ENCODE measurements at places on chromosomes 12 and 14. TPM values are rescaled to one million over a fixed set of nuclear protein-coding genes. Genes with fewer than 3 reads are reported as not detected.
A peak's percentile ranks its signal among the peaks of the same experiment; 100 is the strongest.

The TTC7B gene
- 18.5 TPM for total RNA-seq

The SLC5A8 gene
- 0.11 TPM for total RNA-seq

The RPL10L gene
- not detected for total RNA-seq

The GPX2 gene
- total RNA-seq = not detected

The NDUFB1 gene
- total RNA-seq = 867 TPM

The RTL1 gene
- not detected for total RNA-seq

The PTMS gene
- total RNA-seq = 361 TPM

The CLECL1 gene
- not detected for total RNA-seq

DNA sequence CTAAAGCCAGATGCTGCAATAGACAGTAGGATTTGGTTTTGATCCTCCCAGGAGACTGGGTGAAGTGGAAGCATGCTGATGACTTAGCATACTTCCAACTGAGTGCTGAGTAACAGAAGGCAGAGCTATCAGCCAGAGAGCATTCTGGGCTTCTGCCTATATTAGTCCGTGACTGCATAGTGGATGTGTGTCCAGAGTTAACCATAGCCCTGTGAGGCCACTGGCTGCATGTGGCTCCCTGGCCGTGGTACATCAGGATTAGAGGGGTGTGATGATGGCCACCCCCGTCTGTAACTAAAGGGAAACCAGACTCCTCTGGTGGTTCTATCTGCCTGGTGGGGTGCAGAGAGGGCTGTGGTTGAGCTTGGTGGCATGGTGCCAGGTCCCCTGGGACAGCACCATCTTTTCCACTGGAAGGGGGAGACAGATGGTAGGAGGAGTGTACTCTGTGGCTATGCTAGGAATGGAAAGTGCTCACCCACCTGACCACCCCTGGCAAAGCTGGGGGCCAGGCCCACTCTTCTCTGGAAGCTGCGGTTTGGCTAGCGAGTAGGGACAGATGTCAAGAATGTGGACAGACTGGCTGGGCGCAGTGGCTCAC, 27.4 kb downstream of the ABCD4 start:
- no peaks in the 10 kb centered on the region for H3K27me3 ChIP-seq
- DNase-seq = no peak
- no peaks in the 10 kb centered on the region for H3K36me3 ChIP-seq

DNA sequence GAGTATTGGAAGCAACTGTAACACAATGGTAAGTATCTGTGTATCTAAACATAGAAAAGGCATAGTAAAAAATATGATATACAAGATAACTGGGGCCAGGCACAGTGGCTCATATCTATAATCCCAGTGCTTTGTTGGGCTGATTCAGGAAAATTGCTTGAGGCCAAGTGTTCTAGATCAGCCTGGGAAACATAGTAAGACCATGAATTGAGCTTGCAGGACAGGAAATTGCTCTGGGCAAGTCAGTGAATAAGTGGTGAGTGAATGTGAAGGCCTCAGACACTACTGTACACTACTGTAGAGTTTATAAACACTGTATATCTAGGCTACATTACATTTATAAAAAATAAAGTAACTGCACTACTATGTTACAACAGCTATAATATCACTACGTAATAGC, 75.2 kb downstream of the GPR135 start:
- H3K27me3 ChIP-seq = no peaks in the 10 kb centered on the region
- no peak overlapping the region for H3K4me3 ChIP-seq
- no peak for DNase-seq
- H3K36me3 ChIP-seq = no peaks in the 10 kb centered on the region
- H3K4me1 ChIP-seq = no peaks in the 10 kb centered on the region
- H3K27ac ChIP-seq = no peak overlapping the region

GRCh38 chr12:55515696-55516095, 23.5 kb downstream of the OR6C68 start:
- no peak overlapping the region for H3K27ac ChIP-seq
- H3K4me1 ChIP-seq = no peaks in the 10 kb centered on the region
- DNase-seq = no peak

GRCh38 chr14:61927060-61927459, 164.8 kb downstream of the SNAPC1 start:
- peaks cover 2% of the 10 kb centered on the region for H3K4me1 ChIP-seq
- H3K36me3 ChIP-seq = no peaks in the 10 kb centered on the region
- DNase-seq = no peak
- no peak overlapping the region for H3K4me3 ChIP-seq
- H3K27me3 ChIP-seq = no peaks in the 10 kb centered on the region
- H3K27ac ChIP-seq = no peak overlapping the region

DNA sequence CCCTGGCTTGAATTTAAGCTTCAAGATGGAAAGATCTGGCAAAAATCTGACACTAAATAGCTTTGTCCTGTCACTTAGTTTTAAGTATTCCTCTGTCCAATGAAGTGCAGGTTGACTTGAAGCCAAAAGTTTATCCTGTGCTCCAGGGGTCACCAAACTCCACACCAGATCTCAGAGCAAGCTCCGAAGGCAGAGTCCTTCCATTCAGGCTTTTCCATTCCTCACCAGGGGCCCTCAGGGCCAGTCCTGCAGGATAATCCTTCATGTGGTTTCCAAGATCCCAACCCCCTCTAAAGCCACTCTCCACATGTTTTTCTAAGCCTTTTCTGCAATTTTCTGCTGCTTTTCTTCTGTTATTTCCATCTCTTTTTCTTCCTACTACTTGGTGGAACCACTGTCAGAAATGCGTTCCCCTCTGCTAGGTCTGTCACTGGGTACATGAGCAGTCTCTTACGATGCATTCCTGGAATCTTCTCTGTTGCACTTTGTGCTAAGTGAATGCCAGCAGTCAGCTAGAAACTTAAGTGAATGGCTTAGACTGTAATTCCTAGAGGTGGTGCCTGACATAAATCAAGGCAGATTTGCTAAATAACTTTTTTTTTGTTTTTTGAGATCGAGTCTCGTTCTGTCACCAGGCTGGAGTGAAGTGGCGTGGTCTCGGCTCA, 251.4 kb downstream of the MSRB3 start:
- no peaks in the 10 kb centered on the region for H3K27me3 ChIP-seq
- no peak overlapping the region for H3K27ac ChIP-seq
- no peak for DNase-seq
- H3K4me3 ChIP-seq = no peak overlapping the region
- H3K4me1 ChIP-seq = no peaks in the 10 kb centered on the region

DNA sequence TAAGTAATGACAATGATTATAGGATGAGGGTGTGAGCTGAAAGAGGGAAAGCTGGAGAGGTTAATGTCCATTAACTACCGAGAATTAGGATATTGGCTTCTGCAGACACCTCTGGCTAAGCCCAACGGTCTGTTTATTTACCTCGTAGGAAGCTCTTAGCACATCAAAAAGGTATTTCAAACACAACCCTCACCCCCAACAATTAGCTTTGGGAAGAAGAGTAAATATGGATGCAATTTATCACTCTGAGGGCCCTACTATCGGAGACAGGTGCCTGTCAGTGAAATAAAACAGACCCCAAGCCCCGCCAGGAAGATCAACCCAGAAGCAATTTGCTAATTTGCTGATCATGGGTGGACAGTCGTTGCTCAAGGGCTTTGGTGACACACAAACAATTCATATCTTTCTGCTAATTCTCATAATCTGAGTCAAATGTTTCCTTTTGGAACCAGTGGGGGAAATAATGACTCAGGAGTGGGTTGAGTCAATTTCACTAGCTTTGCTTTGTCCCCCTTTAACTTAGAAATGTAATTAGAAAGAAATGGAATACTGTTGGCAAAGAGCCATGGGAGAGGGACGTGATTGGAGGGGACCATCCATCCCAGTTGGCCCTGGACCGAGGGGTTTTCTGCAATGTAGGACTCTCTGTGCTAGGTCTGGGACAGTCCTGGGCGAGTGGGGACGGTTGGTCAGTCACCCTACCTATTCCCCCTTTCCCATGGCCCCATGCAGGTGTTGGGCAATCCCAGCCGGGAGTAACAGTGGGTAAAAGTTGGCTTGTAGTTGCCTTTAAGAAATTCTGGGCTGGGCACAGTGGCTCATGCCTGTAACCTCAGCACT, 99.1 kb upstream of the MED13L start:
- H3K27me3 ChIP-seq = no peaks in the 10 kb centered on the region
- no peak overlapping the region for H3K4me3 ChIP-seq
- no peaks in the 10 kb centered on the region for H3K36me3 ChIP-seq
- no peak for DNase-seq
- peak overlapping the region; percentile 26 for H3K27ac ChIP-seq

DNA sequence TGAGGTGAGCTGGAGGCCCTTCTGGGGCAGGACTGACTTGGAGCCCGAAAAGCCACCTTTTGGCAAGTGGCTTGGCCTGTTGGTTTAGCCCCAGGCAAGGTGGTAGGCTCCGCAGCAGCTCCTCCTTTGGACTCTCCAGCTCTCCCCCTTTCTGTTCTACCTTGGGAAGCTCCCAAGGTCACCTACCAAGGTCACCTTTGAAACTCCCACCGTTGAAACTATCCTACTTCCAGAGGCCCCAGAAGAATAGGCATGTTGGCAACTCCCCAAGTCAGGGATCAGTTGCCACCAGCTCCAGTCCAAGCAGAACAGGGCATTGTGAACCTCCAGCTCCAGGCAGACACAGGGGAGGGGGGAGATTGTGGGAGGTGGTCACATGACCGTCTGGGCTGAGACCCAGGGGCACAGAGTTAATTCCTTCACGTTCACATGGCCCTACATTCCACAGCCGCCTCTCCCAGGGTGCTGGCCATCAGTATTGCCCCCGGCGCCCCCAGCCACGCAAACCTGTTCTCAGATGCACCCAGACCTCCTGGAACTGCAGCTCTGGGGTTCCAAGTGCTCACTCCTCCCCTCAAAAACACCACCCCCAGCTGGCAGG, 14.4 kb downstream of the IRF2BPL start:
- no peak overlapping the region for H3K27ac ChIP-seq
- H3K27me3 ChIP-seq = no peaks in the 10 kb centered on the region
- H3K36me3 ChIP-seq = no peaks in the 10 kb centered on the region
- DNase-seq = no peak
- no peak overlapping the region for H3K4me3 ChIP-seq

- no peak for DNase-seq
- peaks cover 6% of the 10 kb centered on the region for H3K4me1 ChIP-seq
Measured at GRCh38 chr14:101705733-101706508, 55.6 kb upstream of the PPP2R5C start.

- H3K4me1 ChIP-seq = no peaks in the 10 kb centered on the region
- H3K4me3 ChIP-seq = no peak overlapping the region
- H3K27me3 ChIP-seq = no peaks in the 10 kb centered on the region
- no peak for DNase-seq
- no peak overlapping the region for H3K27ac ChIP-seq
- no peaks in the 10 kb centered on the region for H3K36me3 ChIP-seq
Measured at GRCh38 chr12:38890102-38890855, 15.1 kb downstream of the CPNE8 start.

DNA sequence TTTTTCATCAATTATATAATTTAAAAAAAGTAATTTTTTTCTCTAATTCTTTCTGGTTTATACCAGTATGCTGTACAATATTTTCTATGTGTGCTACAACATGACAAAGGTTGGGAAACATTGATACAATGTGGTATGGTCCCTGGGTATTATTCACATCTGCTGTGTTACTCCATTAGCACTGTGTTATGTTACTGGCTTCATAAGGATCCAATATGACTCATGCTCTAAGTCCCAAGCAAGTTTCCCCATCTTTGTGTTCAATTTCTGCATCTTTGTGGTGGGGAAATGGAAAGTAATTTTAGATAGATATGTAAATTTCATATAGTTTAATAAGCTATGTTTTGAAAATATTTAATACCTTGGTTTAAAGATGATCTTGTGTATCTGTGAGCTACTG, 35.8 kb downstream of the FBXO33 start:
- H3K36me3 ChIP-seq = peaks cover 19% of the 10 kb centered on the region
- no peaks in the 10 kb centered on the region for H3K27me3 ChIP-seq
- no peak overlapping the region for H3K27ac ChIP-seq
- no peak overlapping the region for H3K4me3 ChIP-seq
- H3K4me1 ChIP-seq = no peaks in the 10 kb centered on the region

- no peak overlapping the region for H3K27ac ChIP-seq
- H3K4me1 ChIP-seq = no peaks in the 10 kb centered on the region
- no peak for DNase-seq
- no peaks in the 10 kb centered on the region for H3K27me3 ChIP-seq
Measured at GRCh38 chr14:105929327-105930081, 403.1 kb downstream of the TMEM121 start.

- no peak overlapping the region for H3K4me3 ChIP-seq
- H3K36me3 ChIP-seq = no peaks in the 10 kb centered on the region
- H3K4me1 ChIP-seq = no peaks in the 10 kb centered on the region
- no peak for DNase-seq
- H3K27me3 ChIP-seq = no peaks in the 10 kb centered on the region
Measured at GRCh38 chr12:64122154-64122553, 99.9 kb downstream of the KICS2 start.

DNA sequence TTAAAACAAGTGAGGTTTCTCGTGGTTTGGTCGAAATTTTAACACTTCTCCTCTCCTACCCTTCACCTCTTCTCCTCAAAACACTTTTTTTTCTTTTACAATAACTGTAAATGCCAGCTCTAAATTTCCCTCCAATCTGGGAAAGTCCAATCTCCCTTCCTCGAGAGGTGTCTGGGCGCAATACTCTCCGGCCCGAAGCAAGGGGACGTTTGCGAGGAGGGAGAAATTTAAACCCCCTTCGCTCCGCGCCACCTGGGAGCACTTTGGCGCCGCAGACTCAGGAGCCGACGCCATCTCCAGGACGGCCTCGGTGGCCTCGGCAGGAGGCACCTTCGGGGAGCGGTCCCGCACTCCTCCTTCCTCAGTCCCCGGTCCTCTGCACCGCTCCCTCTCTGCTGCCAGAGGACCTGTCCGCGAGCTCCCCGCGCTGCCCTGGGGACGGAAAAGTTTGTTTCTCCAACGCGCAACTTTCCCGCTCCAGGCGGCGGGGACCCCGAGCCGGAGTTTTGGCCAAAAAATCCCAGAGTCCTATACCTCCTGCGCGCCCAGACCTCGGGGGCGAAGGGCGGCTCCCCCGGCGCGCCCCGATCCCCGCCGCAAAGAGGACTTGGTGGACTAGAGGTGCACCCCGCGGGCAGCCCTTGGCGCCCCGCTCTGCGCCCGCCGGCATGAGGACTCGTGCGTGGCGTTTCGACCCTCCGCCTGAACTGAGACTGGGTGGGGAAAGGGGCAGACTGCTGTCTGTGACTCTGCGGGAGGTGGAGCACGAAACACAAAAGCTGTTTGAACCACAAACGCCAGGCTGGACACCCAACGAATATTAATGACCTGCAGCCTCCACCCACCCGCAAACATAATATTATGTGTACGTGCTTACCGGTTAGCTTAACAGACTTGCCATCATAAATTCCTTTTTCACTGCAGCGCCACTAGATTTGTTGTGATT, 95.2 kb upstream of the HMGA2 start:
- H3K4me3 ChIP-seq = no peak overlapping the region
- DNase-seq = no peak
- no peaks in the 10 kb centered on the region for H3K4me1 ChIP-seq
- H3K36me3 ChIP-seq = no peaks in the 10 kb centered on the region
- H3K27me3 ChIP-seq = peaks cover 5% of the 10 kb centered on the region
- no peak overlapping the region for H3K27ac ChIP-seq

DNA sequence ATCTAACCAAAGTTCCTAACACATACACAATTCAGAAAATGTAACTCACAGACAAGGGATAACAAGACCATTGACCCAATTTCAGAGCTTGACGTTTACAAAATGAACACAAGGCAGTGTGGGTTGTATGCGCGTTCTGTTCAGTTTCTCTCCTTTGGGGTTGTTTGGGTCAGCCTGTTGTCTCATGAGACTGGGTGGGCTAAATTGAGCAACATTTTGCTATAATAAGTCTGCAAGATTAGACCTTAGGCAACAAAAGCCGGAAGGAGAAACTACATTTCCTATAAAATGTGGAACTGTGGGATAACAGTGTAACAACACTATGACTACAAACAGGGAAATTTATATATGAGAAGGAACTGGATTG, 18.8 kb upstream of the LTA4H start:
- no peak overlapping the region for H3K27ac ChIP-seq
- no peak for DNase-seq
- no peaks in the 10 kb centered on the region for H3K36me3 ChIP-seq
- no peak overlapping the region for H3K4me3 ChIP-seq
- no peaks in the 10 kb centered on the region for H3K4me1 ChIP-seq

Data from ascending aorta (tissue), 2 donors.